ENCODE measurements at places on chromosomes 1 and 21. TPM values are rescaled to one million over a fixed set of nuclear protein-coding genes. Genes with fewer than 3 reads are reported as not detected.
A peak's percentile ranks its signal among the peaks of the same experiment; 100 is the strongest.

GRCh38 chr21:14753466-14754258 is 207.5 kb upstream of the SAMSN1 start:
- no peak overlapping the region for H3K4me3 ChIP-seq
- H3K27me3 ChIP-seq = no peaks in the 10 kb centered on the region
- DNase-seq = no peak
- H3K4me1 ChIP-seq = no peaks in the 10 kb centered on the region
- no peaks in the 10 kb centered on the region for H3K36me3 ChIP-seq

GRCh38 chr1:211036381-211037060 is 97.4 kb downstream of the KCNH1 start:
- H3K27me3 ChIP-seq = no peaks in the 10 kb centered on the region
- H3K4me1 ChIP-seq = no peaks in the 10 kb centered on the region
- no peaks in the 10 kb centered on the region for H3K36me3 ChIP-seq
- no peak for DNase-seq

DNA sequence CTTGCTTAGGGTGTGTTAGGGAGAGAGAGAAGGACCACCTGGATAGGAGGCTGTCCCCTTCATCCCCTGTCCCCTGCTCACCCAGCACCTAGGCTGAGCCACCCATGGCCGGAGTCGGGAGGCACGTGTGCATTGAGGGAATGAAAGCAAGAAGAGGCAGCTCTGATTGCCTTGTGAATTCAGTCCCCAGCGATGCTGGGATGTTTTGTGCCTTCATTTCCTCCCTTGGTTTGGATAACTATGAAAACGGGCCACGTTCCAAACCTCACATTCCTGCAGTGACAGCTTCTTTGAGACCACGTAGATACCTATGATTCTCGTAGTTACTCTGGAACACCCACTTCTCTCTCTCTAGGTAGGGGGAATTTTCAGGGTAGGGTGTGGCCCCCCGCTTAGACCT is 67.1 kb downstream of the MAN1C1 start:
- H3K4me1 ChIP-seq = no peaks in the 10 kb centered on the region
- no peak overlapping the region for H3K4me3 ChIP-seq
- no peak for DNase-seq
- H3K27me3 ChIP-seq = no peaks in the 10 kb centered on the region
- no peak overlapping the region for H3K27ac ChIP-seq

DNA sequence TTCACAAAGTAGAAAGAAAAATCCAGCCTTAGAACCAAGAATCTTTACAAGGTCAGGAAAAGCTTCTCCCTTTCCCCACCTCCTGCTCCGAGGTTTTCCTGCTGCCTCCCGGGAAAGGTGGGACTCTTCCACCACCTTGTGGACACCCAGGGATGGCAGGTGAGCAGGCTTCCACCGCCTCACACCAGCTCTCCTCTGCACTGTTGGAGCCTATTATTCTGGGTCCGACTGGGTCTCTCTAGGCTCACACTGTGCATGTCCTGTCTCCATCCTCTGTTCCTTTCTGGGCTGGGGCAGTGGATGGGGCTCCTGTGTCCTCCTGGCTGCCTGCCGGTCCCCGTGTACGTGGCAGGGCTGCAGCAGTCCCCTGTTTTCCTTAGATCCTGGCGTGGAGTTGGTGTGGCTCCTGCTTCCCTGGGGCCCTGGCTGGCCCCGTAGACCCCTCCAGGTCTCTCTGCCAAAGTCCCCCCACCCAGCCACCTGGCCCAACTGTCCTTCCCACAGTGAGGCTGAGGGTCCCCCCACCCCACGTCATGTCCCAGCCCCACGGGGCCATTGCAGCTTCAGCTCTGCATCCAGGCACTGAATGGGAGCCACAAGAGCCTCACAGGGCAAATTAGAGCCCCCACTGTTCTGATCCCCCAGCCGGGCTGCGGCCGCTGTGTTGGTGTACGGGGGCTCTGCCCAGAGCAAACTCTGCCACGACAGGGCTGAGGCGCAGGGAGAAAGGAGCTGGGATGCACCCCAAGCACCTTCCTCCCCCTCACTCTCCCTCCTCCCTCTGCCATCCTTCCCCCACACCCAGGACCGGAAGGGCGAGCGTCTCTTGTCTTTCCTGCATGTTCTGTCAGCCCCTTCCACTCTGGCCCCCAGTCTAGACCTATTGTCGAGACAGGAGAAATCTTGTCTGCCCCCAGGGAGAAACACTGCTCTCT is 3.3 kb upstream of the SLC45A1 start:
- no peaks in the 10 kb centered on the region for H3K36me3 ChIP-seq
- H3K27ac ChIP-seq = no peak overlapping the region
- no peaks in the 10 kb centered on the region for H3K27me3 ChIP-seq
- DNase-seq = peak; percentile 88

The TSSK3 gene
- 4.3 TPM for total RNA-seq

The NEXN gene
- total RNA-seq = 7.1 TPM

The FCGR2B gene
- 19.7 TPM for total RNA-seq

DNA sequence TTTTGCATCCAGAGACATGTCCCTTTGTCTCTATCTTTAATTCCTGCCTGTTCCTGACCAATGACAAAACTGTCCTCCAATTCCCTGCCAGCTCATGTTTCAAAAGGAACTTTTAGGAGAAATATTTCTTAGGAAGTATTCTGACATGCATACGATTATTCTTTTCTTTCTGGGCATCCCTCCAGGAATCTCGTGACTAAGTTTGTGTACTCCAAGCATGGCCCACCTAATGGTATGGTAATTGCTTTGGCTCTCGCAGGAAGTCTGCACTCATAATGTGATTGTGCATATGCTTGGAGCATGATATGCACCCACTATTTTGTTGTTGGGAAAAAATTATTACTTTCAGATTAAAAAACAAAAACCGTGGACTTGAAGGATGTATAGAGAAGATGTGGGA is 256.4 kb downstream of the PRDM2 start:
- no peaks in the 10 kb centered on the region for H3K36me3 ChIP-seq
- no peak for DNase-seq
- H3K27ac ChIP-seq = no peak overlapping the region

The EEIG2 gene
- total RNA-seq = 8.3 TPM

The CSMD2 gene
- total RNA-seq = 0.47 TPM

The SLC9C2 gene
- 0.72 TPM for total RNA-seq

The SIPA1L2 gene
- 20.2 TPM for total RNA-seq

DNA sequence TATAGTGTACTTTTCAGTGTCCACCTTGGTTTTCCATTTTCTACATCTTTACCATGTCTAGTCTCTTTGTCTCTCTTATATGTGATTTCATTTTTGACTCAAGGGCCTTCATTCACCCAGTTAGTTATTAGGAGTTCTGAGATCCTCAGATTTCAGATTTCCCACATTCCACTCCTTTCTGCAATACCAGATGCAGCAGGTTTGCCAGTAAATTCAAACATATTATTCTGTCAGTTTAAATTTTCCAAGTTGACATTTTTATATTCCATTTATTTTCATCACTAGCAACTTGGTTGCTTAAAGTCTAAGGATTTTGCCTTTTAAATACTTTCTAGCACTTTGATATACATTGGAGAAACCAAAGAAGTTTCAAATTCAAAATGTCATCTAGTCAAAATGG is 42.4 kb downstream of the ABL2 start:
- no peaks in the 10 kb centered on the region for H3K27me3 ChIP-seq
- no peaks in the 10 kb centered on the region for H3K4me1 ChIP-seq
- no peaks in the 10 kb centered on the region for H3K36me3 ChIP-seq
- no peak overlapping the region for H3K4me3 ChIP-seq
- no peak overlapping the region for H3K27ac ChIP-seq

DNA sequence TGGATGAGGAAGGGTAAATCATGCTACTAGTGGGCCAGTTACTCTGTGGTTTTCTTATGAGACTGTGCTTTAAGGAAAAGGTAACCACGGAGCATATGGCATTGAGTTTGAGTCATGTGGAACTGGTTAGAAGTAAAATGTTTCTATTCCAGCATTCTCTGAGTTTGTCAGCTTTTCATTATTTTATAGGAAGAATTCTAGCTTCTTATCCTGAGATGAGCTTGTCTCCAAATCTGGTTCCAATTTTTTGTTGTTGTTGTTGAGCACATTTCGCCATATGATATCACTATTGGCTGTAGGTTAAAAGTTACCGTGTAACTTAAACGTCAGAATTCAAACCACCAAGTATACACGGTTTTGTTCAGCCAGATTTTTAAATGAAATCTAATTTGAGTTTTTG is 69.9 kb downstream of the ATF6 start:
- peaks cover 2% of the 10 kb centered on the region for H3K36me3 ChIP-seq
- DNase-seq = no peak
- H3K27me3 ChIP-seq = no peaks in the 10 kb centered on the region

- H3K4me1 ChIP-seq = no peaks in the 10 kb centered on the region
- no peak overlapping the region for H3K4me3 ChIP-seq
- peak; percentile 41 for DNase-seq
These were observed 362.3 kb upstream of the VAMP3 start for GRCh38 chr1:7408771-7409150.

The LCE1B gene
- total RNA-seq = not detected

The NGF gene
- total RNA-seq = 1.2 TPM

The KLHDC7A gene
- 25.8 TPM for total RNA-seq

DNA sequence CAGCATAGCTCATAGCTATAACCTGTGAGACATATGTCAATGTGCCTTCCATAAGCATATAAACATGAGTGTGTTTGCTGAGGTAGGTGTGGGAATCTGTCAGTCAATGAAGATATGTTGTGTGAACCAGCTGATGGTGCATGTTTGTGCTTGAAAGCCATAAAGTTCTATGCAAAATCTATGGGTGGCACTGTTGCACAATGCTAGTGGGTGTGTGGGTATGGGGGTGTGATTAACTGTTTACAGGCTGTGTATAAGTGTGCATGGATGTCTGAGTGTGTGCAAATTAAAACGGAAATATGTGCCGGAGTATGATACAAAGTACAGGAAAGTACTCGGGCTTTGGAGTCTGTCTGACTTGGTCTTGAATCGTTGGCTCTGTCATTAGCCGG is 1.0 kb upstream of the ATP2B4 start:
- no peak for DNase-seq
- H3K4me3 ChIP-seq = no peak overlapping the region

Measured in kidney (tissue), 22 donors.